NCI-H187 treated with DMSO at 0.1 percent for 48 hours (cell line): ENCODE measurements at places on chromosomes 1 and 21.

DNA sequence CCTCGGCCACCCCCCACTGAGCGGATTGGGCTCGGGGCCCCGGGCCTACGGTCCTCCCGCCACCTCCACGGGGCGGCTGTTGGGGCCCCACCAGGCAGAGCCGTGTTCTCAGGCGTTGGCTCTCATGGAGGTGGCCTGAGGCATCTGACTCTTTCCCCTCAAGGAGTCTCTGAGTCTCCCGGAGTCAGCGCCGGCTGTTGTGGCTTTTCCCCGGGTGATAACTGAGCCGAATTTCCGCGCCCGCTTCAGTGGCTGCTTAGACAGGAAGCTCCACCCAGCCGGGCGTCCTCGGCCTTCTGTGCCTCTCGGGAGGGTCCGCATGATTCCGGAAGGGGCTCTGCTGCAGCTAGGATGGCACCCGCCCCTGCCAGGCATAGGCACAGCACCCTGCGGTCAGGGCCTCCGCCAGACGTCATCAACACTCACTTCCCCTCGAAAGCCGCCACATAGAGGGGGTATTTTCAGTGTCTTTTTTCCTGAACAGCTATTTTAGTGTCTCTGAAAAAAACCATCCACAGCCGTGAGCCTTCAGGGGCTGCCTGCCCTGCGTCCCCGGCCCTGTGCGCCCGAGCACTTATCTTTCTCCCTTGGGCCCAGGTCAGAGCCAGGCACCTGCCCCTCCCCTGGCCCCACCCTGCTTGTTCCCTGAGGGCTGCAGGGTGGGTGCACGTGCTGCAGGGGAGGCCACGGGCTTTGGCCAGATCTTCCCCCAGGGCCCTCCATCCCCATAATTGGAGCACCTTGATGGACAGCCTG, 72.9 kb downstream of the SKI start:
- no peak for DNase-seq

DNA sequence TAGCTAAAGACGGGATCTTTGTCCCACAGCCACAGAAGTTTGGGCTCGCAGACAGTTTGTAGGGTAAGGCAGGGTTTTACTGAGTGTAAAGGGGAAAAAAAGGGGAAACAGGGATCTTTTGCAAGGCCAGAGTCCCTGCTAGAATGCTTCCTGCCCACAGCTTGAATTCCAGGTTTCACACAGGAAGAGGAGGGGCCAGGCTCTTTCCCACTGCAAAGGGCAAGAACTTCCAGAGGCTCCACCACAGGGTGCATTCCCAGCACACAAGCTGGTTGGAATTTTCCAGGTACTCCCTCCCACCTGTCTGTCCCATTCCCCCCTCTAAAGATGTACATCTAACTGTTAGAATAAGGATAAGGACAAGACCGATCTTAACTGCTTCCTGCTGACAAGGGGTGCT, 1126.9 kb downstream of the KCNT2 start:
- no peak for DNase-seq

- no peak for DNase-seq
These were observed 441.4 kb downstream of the RPS6KC1 start for GRCh38 chr1:213492161-213493041.

DNA sequence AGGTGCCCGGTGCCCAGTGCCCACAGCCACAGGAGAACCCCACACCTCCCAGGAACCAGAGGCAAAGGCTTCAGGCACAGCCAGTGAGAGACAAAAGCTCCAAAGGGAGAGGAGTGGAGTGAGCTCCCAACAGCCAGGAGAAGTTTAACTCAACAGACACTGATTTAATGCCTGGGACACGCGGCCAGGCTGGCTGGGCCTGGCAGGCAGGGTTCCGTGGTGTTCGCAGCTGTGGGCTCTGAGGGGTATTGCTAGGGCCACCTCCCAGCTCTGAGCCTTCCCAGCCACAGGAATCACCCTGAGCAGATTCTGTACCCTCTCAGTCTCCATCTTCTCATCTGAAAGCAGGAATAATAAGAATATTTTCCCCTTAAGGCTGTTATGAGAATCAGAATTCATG, 222.5 kb downstream of the NPHP4 start:
- no peak for DNase-seq

GRCh38 chr1:220425852-220426251, 102.1 kb upstream of the MARK1 start:
- DNase-seq = no peak

- no peak for DNase-seq
These were observed 561 bp upstream of the COQ8A start for GRCh38 chr1:226939438-226940028.

DNA sequence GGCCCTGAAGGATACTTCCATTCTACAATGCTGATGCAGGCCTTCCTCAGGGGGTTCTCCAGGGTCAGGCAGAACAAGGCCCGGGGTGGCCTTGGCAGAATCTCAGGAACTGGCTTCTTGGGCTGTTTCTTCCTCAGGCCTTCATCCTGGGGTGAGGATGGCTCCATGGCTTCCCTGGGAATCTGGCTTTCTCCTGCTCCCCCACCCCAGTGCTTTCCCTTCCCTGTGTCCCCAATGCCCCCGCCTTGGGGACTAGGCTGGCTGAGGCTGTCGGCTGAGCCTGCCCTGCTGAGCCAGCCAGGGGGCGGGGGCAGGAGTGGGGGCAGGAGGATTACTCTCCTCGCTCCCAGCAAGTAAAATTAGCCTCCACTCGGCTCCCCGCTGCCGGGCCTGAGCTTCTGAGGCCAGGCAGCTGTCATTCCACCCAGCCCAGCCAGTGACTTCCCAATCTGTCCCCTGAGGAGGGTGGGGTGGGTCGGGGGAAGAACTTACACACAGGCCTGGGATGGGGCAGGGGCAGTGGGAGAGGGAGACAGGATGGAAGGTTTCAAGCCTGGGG, at the start of gene CACNA1S:
TSS of gene CACNA1S (minus strand) at position 254 of the 559 bp plus-strand sequence. CDS start at position 167, 87 bp downstream.
- DNase-seq = no peak
